ENCODE measurements at places on chromosomes 5 and 9.
A peak's percentile ranks its signal among the peaks of the same experiment; 100 is the strongest.

- no peak for DNase-seq
Measured at GRCh38 chr9:32931129-32931528, 70.3 kb downstream of the APTX start.

DNA sequence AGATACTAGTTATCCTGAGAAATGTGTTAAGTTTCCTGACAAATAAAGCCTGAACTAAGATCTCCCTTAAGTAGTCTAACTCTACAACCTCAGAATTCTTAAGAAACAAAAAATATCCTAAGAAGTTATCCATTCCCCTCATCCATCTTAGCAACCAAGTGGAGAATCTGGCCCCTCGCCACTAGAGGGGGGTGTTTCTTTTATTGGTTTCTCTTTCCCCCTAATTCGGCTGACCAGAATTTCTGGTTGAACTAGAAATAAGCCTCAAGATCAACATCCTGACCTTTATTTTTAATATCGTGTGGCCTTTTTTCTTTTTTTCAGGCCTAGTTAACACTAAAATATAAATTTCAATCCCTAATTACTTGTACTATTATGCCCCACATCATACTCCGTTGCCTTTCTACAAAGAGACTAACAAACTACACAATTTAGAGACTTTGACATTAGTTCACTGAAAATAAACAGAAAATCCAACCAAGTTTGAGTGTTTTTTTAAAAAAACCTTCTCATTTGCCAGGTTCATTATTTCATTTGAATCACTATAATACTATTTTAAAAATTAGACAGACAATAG, 14.3 kb upstream of the NR4A3 start:
- peak; percentile 38 for DNase-seq

DNA sequence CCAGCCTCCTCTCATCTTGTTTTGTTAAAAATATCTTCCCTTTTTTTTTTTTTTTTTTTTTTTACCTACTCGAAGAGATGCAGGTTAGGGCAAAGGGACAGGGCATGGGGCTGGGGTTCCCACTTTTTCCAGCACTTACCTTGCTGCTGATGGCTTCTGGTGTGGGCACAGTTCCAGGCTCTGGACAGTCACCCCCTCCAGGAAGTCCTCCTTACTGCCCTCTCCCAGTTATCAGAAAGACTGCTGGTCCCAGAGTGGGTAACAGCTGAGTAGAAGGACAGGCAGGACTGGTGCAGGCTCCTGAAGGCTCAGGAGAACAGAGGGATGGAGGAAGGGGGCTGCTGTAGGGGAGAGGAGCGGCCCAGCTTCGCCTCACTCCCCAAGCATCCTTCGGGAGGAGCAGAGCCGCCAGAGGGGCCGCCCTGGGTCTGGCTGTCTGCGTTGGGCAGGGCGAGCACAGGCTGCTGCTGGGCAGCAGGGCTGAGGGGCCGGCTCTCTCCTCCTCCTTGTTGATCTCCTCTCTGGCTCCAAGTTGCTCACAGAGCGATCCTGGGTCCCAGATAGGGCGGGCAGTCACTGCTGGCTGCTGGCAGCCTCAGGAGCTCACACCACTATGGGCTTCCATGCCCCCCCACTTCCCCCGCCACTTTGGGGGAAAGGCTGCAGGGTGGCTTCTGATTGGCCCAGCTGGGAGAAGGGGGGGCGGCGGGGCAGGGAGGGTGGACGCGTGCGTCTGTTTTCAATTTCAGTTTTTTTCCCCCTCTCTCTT, at the start of gene PDGFRB:
Gene PDGFRB (minus strand): TSS at position 588 of the 769 bp plus-strand sequence. CDS start 18,798 bp downstream, outside the sequence.
- DNase-seq: no peak

DNA sequence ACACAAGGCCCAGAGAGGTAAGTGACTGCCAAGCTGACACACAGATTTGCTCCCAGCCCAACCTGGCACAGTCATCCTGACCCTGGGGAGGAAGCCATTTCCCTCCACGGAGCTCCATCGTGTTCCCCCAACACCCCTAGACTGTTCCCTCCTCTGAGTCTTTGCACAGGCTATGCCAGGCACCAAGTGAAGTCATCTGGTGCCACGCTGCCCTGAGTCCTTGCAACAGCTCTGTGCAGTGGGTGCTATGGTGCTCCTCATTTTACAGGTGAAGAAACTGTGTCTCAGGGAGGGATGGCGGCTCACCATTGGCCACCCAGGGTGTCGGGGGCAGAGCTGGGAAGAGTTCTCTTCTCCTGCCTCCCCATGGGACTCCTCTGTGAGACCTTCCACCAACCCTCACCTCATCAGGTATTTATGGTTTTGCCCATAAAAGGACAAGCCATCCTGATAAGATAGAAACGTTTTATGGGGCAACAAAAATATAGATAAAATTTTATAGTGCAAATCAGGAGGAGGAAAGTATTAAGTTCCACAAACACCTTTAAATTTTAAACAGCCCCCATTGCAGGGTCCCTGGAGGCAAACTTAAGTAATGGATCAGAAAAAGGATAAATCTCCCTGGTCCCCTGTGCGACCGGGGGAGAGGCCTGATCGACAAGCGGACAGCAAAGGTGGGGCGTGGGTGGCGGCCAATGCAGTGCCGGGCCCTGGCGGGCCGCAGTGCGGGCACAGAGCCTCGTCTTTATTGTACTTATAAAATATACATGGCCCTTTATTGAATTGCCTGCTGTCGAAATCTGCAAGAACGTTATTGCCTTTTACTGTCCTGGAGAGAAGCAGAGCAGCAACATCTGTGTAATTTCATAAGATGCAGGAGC, 50.2 kb upstream of the ZBTB43 start:
- no peak for DNase-seq

- no peak for DNase-seq
Measured at GRCh38 chr5:119524485-119524884, 72.2 kb downstream of the HSD17B4 start.

DNA sequence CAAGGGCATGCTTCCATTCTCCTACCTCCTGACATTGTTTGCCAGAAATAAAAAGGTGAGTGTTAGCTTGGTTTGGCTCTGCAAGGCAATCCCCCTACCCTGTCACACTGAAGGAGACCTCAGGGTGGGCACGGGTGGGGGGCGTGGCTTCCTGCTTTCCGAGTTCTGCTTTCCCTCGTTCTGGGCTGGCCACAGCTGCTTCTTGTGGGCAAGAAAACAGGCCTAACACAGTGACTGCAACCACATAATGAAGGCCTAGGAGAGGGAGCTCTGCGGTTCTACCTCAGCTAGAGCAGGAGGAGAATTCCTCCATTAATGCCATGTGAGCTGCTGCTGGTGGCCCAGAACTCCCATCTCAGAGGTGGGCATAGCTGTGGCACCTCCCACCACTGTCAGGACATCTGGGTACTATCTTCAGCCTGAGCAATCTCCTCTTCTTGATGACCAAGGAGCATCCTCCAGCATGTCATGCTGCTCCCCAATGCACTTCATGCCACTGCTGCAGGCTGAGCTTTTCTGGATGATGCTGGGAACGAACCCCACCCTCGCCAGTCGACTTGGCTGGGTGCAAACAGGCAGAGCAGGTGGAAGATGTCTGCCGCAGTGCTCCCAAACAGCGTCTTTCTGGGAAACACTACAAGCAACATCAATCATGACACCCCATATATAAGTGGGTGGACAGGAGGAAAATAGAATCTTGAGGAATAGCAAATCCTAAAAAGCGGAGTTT, 139.5 kb upstream of the RAPGEF1 start:
- no peak for DNase-seq

- no peak for DNase-seq
Measured at GRCh38 chr9:117718085-117718484, 13.9 kb downstream of the TLR4 start.

DNA sequence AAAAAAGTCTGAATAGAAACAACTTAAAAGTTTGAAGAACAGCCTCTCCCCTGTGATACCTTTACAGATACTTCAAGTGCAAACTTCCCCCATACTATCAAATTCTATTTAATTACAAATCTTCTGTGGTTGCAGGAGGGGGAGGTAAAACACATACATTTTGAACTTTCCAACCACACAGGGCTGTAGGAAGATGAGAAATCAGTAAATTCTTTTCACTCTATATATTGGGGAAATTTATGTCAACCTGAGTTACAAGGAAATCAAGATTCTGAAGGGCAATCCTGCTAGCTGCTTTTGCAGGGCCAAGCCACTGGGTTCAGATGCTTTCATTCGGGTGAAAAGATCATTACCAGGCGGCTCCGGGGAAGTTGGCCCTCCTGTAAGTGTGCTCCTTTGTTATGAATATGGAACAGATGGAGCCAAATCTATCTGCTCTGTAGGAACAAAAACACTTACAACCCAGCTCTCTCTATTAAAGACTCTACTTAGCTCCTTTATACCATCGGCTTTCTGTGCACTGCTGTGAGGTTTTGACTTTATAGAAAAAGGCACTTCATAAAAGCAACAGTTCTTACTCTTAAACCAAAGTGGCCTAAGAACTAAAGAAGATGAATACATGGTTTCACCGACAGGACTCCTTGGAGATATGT, 269.1 kb downstream of the EFNA5 start:
- DNase-seq: no peak

DNA sequence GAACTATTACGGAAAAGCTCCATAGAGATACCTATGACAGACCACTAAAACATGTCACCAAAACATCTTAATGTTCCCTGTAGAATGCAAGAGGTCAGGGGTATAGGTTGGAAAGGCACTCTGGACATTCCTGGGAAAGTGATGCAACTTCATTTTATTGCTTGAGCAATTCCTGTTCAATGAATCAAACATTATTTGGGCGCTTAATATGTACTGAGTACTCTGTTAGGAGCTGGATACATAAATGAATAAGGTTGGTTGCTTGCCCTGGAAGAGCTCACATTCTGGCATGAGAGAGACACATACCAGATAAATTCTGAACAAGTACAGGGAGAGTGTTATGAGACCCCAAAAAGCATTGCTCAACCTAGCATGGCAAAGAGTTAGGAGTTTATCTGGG, 408.9 kb upstream of the DMAC1 start:
- no peak for DNase-seq

- no peak for DNase-seq
Measured at GRCh38 chr9:115495052-115495635, 377.2 kb upstream of the TNC start.

DNA sequence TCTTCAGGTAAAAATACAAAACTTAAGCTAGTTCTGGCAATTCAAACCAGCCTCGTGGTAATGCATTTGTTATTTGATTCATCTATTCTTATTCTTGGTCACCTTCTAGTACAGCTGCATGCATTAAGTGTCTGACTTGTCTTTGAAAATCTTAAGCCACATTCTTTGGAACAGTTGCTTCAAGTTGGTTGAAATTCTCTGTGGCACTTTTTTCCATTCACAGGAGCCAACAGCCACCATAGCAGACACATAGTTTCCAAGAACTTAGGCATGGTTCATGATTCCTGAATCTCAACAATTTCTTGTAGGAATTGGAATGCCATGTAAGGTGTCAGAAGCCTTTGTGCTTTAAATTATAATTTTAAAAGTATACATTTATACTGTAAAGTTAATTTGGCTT, 47.4 kb upstream of the MEF2C start:
- no peak for DNase-seq

DNA sequence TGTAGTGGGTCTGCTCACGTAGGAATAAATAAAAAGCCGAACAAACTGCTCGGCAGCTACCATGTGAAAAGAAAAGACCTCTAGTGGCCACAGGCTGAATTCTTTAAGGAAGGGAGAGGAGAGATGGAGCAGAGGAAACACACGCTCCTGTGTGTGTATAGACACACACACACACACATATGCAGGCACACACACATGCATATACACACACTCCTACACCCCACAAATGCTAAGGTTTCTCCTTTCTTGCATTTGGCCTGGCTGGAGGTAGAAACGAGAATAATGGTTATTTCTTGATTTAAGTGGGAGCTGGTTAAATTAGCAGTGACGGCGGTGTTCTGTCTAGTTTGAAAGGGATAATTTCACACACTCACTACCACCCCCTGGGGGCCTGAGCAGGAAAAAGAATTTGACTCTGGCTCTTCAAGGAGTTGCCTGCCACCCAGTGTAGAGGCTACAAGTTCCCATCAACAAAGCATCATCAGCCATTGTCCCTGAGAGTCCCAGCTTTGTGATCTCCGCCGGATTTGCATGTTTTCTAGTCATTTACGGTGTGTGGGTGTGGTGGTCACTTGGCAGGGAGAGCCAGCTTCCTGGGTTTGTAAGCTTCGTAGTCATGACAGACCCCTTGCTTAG, at the start of gene INSYN2B:
Gene INSYN2B (minus strand): TSS at position 78 of the 636 bp plus-strand sequence. CDS start 96,597 bp downstream, outside the sequence.
- DNase-seq: no peak

- no peak for DNase-seq
Measured at GRCh38 chr5:143402017-143402552, 1.4 kb downstream of the NR3C1 start.

GRCh38 chr9:93520523-93520922, 55.9 kb upstream of the PHF2 start:
- DNase-seq: no peak

- no peak for DNase-seq
Measured at GRCh38 chr5:123582550-123583285, 70.7 kb downstream of the CSNK1G3 start.

- no peak for DNase-seq
Measured at GRCh38 chr9:10268531-10269485, 344.0 kb downstream of the PTPRD start.

DNA sequence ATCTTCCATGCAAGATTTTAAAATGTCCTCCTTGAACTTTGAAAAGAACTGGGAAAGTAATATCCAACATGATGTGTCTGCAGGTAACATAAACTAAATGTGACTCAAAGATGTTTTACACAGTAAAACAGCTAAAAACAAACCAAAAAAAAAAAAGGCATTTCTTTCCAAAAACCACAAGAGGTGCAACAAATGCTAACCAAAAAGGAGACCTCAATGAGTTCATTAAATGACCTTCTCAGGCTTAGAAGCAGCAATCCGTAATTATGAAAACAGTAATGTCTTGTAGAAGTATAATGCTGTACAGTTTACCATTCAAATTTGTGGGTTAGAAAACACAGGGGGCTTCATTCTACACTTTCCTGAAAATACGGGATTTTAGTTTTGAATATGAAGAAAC, 2.5 kb downstream of the RNF145 start:
- no peak for DNase-seq

DNA sequence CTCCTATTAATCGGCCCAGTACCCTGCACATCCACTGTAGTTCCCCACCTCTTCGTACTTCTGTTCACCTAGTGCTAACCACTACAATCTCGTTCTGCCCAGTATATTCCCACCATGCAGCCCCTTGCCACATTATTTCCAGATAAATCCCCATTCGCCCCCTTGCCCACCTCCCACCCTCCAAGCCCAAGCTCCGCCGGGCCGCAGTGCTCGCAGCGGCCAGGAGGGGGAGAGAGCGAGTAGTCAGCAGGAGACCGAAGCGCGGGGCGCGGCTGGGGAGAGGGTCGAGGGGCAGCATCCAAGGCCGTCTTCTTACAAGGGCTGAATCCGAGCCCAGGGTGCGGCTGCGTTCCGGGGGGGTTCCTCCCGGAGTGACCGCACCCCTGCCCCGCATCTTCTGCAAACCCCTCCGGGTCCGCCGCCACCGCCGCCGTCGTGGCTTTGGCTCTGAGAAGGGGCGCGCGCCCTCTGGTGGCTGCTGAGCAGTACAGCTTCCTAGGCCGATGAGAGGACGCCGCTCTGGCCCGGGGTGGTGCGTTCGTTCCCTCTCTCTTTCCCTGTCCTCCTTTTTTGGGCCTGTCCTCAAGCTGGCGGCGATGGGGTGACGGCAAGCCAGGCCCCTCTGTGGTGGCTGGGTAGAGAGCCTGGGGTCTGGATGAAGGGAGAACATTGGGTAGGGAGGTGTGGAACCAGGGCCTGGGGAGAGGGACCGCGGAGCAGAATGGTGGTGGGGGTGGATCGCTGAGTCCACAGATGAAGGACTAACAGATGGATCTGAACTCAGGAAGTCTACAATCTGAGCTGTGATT, 30.0 kb upstream of the PSD2 start:
- DNase-seq: peak; percentile 77
